ENCODE measurements at places on chromosomes 11 and 22.
A peak's percentile ranks its signal among the peaks of the same experiment; 100 is the strongest.

DNA sequence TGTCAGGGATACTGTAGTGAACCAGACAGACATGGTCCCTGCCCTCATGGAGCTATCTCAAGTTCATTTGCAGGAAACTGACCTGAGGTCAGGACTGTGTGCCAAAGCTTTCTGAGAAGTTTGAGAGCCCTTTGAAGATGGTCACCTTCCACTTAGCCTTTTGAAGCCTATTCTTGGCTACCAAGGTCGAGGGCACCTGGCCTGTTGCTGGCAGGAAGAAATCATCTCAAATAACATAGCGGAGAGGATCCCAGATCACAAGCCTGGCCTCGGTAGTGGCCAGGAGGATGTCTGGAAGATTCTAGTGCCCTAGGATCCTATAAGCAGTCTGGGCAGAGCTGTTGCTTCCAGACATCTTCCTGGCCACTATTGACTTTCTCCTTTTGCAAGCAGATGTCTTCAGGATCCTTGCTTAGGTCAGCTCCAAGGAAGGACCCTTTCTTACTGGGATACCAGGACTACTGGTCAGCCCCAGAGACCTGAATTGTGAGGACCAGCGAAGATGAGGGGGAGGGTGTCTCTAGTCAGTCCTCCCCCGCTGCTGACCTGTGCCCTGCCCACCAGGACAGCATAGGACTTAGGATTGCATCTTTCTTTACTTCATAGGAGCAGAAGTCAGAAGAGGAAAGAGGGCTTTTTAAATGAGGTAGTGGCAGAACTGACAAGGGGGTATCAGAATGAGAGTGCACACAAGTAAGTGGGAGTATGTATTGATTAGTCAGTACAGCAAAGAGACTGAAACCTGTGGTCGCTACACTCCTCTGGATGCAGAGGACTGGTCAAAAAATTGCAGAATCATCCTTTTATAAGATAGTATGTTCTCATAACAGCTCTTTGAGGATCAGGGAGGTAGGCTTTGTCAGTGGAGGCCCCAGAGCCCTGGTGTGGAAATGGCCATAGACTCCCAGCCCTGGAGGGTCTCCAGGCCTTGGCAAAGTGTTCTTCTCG, 94.8 kb downstream of the TEAD1 start:
- DNase-seq, result no peak

- DNase-seq, result no peak
These were observed 28.5 kb downstream of the LINC01488 start for GRCh38 chr11:69509846-69510390.

DNA sequence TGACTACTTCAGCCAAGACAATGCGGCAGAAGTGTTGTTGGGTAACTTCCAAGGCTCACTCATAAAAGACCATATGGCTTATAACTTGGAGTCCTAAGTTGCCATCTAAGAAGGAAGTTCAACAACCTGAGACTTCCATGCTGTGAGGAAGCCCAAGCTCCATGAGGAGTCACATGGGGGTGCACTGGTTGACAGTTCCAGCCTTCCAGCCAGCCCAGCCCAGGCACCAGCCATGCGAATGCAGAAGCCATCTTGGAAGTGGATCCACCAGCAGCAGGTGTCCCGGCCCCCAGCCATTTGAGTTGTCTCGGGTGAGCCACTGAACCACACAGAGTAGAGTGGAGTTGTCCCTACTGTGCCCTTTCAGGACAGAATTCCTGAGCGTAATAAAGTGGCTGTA, 32.8 kb upstream of the WNT7B start:
- DNase-seq, result no peak

DNA sequence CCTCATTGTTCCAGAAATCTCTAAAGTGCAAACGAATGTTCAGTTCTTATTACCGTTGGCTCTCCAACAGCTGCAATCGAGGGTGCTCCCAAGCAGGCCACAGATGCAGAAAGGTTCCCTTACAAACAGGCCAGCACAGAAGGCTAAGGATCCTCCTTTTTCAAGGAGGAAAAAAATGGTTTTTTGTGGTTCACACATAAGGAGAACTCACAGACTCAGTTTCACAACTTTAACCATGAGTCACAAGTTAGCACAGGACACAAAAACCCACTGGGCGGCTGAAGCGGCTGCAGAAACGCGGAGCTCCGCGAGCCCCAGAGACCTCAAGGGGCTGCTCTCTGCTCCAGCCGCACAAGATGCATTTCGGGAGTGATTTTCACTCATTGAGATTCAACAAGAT, 98.2 kb upstream of the PRR5 start:
- DNase-seq, result no peak

DNA sequence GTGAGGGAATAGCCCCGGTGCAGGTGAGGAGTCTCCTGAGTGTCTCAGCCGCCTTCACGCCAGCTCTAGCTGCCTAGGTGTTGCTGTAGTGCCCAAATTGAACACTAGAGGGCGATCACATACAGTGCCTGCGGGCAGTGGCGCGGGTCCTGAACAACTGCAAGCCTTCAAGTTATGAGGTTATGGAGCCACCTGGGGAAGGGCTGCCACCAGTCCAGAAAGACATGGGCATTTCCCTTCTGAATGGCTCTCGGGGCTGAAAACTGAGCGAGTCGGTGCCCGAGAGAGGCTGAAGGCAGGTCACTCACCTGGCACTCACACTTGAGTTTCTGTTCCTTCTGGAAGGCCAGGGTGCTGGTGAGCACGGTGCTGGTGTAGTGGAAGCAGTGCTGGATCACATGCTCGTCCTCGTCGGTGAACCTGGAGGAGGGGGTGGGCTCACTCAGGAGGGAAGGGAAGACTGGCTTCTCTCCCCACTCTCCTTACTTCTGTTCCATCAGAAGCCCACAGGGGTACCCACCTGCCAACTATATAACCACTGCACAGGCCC, 88.4 kb downstream of the PDE2A start:
- DNase-seq, result peak; percentile 19
